Thoracic aorta endothelial cell (primary cell): ENCODE measurements at places on chromosomes 12 and 14. TPM values are rescaled to one million over a fixed set of nuclear protein-coding genes. Genes with fewer than 3 reads are reported as not detected.

LRRC74A gene
- total RNA-seq: not detected in 2 replicates

OR6C65 gene
- not detected in 2 replicates for total RNA-seq

RERG gene
- not detected in 2 replicates for total RNA-seq

BCL2L14 gene
- total RNA-seq: not detected in 2 replicates

LGR5 gene
- total RNA-seq: not detected in 2 replicates

FOXN4 gene
- total RNA-seq: not detected in 2 replicates

HOXC12 gene
- total RNA-seq: not detected in 2 replicates

GALNT6 gene
- total RNA-seq: 58.3 and 72.1 TPM in 2 replicates

LRRC43 gene
- total RNA-seq: 0.57 and 2.0 TPM in 2 replicates

SELPLG gene
- 0.22 and 0.27 TPM in 2 replicates for total RNA-seq

SLC7A8 gene
- 1.1 and 2.4 TPM in 2 replicates for total RNA-seq

PEBP1 gene
- total RNA-seq: 138 and 163 TPM in 2 replicates

TC2N gene
- total RNA-seq: under 0.01 and 0.07 TPM in 2 replicates

STAB2 gene
- not detected in 2 replicates for total RNA-seq

RIMBP2 gene
- total RNA-seq: not detected in 2 replicates

KLRF1 gene
- 0.27 TPM in 1 of 2 replicates, not detected in the other for total RNA-seq

KCNC2 gene
- total RNA-seq: not detected in 2 replicates

PIANP gene
- total RNA-seq: 0.13 TPM in 1 of 2 replicates, not detected in the other

LTBP2 gene
- 165 and 256 TPM in 2 replicates for total RNA-seq

ITGB7 gene
- not detected in 2 replicates for total RNA-seq

PCED1B gene
- total RNA-seq: 0.40 and 0.72 TPM in 2 replicates

ARF6 gene
- 92.3 and 111 TPM in 2 replicates for total RNA-seq

RIN3 gene
- total RNA-seq: 4.9 and 8.8 TPM in 2 replicates

GALNT8 gene
- total RNA-seq: 0.27 and 3.1 TPM in 2 replicates

CLEC4C gene
- total RNA-seq: not detected in 2 replicates

MAP1LC3B2 gene
- total RNA-seq: 0.72 and 0.93 TPM in 2 replicates

ZFC3H1 gene
- total RNA-seq: 70.7 and 85.8 TPM in 2 replicates

TAS2R8 gene
- total RNA-seq: not detected in 2 replicates

NDRG2 gene
- total RNA-seq: 0.22 TPM in 1 of 2 replicates, not detected in the other

VDR gene
- total RNA-seq: 0.80 and 1.1 TPM in 2 replicates

POTEM gene
- not detected in 2 replicates for total RNA-seq

PHLDA1 gene
- total RNA-seq: 44.1 and 87.9 TPM in 2 replicates

GLIPR1L2 gene
- 0.07 TPM in 1 of 2 replicates, not detected in the other for total RNA-seq

LGALS3 gene
- total RNA-seq: 34.6 and 37.5 TPM in 2 replicates

PAPLN gene
- 1.1 and 1.5 TPM in 2 replicates for total RNA-seq

CCDC197 gene
- total RNA-seq: not detected in 2 replicates

TAS2R10 gene
- total RNA-seq: 1.1 TPM in 2 replicates

FAM222A gene
- 0.50 and 0.93 TPM in 2 replicates for total RNA-seq

ADAM21 gene
- 0.36 and 0.40 TPM in 2 replicates for total RNA-seq

MEG3 gene
- 12.7 and 29.7 TPM in 2 replicates for total RNA-seq

KRT81 gene
- not detected in 2 replicates for total RNA-seq

KLRC1 gene
- total RNA-seq: not detected in 2 replicates

RAB3IP gene
- total RNA-seq: 28.0 and 46.5 TPM in 2 replicates

CYP27B1 gene
- 0.80 and 1.5 TPM in 2 replicates for total RNA-seq

MYF5 gene
- not detected in 2 replicates for total RNA-seq

DCD gene
- total RNA-seq: not detected in 2 replicates
